Mesendoderm (in vitro differentiated cells): ENCODE measurements at places on chromosomes 12 and 14.

GRCh38 chr12:42141981-42142606 is 2.6 kb downstream of the GXYLT1 start:
- no peak for DNase-seq
- H3K27ac ChIP-seq: no peak overlapping the region
- no peak overlapping the region for H3K4me3 ChIP-seq
- H3K4me1 ChIP-seq: peaks cover 5% of the 10 kb centered on the region
- H3K36me3 ChIP-seq: no peaks in the 10 kb centered on the region

DNA sequence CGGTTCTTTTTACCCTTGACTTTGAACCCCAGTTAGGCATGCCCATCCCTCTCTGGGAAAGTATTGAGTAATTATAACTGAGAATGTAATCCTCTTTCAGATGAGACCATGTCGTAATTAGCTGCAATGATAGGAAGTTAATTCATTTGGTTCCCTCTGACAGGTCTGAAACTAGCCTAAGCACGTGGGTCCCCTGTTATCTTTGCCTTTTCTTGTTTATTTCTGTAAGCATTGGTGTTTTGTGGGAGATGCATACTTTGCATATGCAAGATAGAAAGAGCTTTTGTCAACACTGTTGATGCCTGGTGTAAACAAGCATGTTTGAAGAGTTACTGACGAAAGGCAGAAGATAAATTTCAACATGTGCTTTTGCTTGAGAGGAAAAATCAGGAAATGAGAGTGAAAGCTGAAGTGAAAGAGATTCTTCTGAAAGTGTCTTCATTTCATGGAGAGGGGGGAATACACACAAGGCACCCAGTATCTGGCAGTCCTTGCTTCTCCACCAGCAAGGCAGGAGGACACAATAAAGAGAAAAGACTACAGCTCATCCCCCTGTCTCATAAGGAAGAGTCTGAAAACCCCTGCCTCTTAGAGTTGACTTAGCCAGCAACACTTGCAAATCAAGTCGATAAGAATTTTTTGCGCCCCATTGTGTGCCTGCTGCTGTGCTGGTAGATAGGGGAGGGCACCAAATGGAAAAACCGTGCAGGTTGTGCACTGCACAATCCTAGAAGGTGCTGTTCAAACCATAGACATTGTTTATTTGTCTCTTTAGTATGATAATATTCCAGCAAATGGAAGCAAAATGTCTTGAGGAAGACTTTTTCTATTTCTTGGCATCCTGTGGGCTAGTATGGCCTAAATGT is 77.8 kb downstream of the SLC24A4 start:
- DNase-seq: peak; percentile 15
- H3K4me3 ChIP-seq: no peak overlapping the region
- peaks cover 18% of the 10 kb centered on the region for H3K4me1 ChIP-seq
- no peak overlapping the region for H3K27ac ChIP-seq
- H3K36me3 ChIP-seq: no peaks in the 10 kb centered on the region

GRCh38 chr12:88579161-88579517 is 1.1 kb downstream of the KITLG start:
- no peaks in the 10 kb centered on the region for H3K27me3 ChIP-seq
- no peaks in the 10 kb centered on the region for H3K36me3 ChIP-seq
- no peak overlapping the region for H3K27ac ChIP-seq
- H3K4me1 ChIP-seq: peaks cover 2% of the 10 kb centered on the region
- peak overlapping the region; percentile 85 for H3K4me3 ChIP-seq
- peak; percentile 86 for DNase-seq

- H3K27ac ChIP-seq: no peak overlapping the region
- no peaks in the 10 kb centered on the region for H3K4me1 ChIP-seq
- no peaks in the 10 kb centered on the region for H3K36me3 ChIP-seq
These were observed 16.6 kb upstream of the CCDC177 start for GRCh38 chr14:69591317-69591716.

GRCh38 chr12:51874000-51874399 is 13.9 kb upstream of the ANKRD33 start:
- no peaks in the 10 kb centered on the region for H3K4me1 ChIP-seq
- no peak overlapping the region for H3K4me3 ChIP-seq
- no peaks in the 10 kb centered on the region for H3K36me3 ChIP-seq
- H3K27ac ChIP-seq: no peak overlapping the region
- DNase-seq: no peak

DNA sequence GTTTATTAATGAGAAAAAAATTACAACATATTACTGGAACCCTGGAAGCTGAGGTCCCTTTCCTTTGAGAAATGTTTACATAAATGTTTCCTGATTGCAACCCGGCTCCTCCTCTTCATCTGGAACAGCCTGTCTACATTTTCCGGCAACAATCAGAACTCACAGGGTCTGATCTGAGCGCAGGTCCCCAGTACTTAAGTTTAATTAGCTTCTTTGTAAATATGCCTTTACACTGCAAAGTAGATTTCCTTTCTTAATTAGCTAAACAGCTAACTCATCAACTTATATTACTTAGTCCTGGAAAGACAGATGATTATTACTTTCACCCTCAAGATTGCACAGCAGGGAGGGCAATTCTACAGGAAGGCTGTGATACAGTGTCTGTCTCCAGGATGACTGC is 213.0 kb downstream of the MON2 start:
- peaks cover under 1% of the 10 kb centered on the region for H3K4me1 ChIP-seq
- no peak overlapping the region for H3K27ac ChIP-seq
- no peaks in the 10 kb centered on the region for H3K27me3 ChIP-seq
- no peak for DNase-seq
